ENCODE measurements at places on chromosomes 7 and 10.
A peak's percentile ranks its signal among the peaks of the same experiment; 100 is the strongest.

DNA sequence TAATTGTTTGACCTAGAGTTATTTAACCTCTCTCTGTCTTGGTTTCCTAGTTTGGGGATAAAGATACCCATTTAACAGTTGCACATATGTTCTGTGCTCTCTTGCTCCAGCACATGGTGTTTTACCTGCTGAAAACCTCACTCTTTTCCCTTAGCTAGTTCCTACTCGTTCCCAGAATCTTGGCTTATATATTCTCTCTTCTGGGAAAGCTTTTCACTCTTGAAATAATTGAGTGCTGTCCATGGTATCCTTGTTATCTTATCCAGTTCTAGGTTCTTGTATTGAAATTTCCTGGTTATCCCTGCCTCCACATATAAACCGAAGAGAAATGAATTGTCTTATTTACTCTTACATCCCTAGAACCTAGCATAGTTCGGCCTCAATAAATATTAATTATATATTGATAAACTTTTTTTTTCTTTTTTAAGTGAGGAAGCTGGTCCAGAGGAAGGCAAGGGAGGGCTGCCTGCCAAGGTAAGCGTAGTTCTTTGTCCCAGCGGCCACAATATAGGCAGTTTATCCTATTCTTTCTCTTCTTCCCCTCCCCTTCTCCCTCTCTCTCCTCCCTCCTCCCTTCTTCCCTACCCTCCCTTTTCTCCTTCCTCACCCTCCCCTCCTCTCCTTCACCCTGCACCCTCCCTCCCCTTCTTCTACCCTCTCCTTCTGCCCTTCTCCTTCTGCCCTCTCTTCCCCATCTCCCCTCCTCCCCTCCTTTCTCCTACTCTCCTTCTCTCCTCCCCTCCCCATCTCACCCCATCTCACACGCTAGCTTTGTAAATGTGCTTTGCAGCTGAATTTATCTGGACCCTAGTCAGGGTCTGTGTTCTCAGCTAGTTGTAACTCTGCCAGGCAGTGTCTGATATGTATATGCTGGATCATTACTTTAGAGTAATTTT, 7.9 kb downstream of the WEE2 start:
- DNase-seq = no peak

GRCh38 chr7:44845451-44845850, 2.4 kb downstream of the H2AZ2 start:
- DNase-seq = no peak

- DNase-seq = peak; percentile 37
Measured at GRCh38 chr10:91901784-91902677, 7.3 kb downstream of the FGFBP3 start.

GRCh38 chr7:32037650-32038198, 32.5 kb downstream of the PDE1C start:
- DNase-seq = no peak

GRCh38 chr10:86655596-86655995, 1.2 kb downstream of the OPN4 start:
- no peak for DNase-seq

GRCh38 chr7:76364198-76364584, 5.4 kb upstream of the YWHAG start:
- no peak for DNase-seq
